Fibroblast of skin of abdomen (primary cell): ENCODE measurements at places on chromosomes 7 and 10.
A peak's percentile ranks its signal among the peaks of the same experiment; 100 is the strongest.

GRCh38 chr7:23371654-23372053 lies 72.5 kb downstream of the MALSU1 start:
- DNase-seq = no peak

GRCh38 chr7:142478479-142479220 lies 220.8 kb upstream of the PRSS58 start:
- peak; percentile 72 for DNase-seq

DNA sequence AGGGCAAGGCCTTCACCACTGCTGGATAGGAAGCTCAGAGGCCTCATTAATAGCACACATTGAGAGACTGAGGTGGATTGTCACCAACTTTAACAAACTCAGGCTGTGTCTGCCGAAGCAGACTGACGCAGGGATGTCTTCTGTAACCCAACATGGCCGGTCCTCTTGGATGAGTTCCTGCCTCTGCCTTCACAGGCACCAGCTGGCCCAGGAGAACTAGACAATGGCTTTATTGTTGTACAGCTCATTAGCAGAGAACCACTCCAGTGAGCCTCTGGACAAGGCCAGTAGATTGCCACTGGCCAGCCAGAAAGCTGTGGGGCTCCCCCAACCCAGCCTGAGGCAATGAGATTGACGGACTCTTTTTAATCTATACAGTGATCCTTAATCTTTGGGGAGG lies 9.4 kb downstream of the NODAL start:
- no peak for DNase-seq

DNA sequence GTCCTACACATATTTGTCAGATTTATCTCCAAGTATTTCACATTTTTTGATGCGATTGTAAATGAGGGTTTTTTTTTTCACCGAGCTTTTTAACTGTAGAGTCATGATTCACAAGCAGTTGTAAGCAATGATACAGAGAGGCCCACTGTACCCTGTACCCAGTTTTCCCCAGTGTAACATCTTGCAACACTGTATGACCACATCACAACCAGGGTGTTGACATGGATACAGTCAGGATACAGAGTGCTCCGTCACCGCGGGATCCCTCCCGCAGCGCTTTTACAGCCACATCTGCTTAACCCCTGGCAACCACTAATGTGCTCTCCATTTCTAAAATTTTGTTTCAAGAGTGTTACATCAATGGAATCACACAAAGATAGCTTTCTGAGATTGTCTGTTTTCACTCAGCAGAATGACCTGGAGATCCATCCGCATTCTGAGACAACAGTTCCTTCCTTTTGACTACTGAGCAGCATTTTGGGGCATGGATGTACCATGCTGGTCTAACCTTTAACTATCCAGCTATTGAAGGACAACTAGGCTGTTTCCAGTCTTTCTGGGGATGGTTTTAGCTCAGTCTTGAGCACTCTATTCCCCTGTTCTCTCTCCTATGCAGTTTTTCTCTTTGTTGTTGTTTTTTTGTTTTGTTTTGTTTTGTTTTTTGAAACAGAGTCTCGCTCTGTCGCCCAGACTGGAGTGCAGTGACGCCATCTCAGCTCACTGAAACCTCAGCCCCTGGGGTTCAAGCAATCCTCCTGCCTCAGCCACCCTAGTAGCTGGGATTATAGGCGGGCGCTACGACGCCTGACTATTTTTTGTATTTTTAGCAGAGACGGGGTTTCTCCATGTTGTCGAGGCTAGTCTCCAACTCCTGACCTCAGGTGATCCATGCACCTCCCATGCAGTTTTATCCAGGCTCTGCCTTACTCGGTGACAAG lies 25.9 kb downstream of the GPRIN2 start:
- peak; percentile 97 for DNase-seq

DNA sequence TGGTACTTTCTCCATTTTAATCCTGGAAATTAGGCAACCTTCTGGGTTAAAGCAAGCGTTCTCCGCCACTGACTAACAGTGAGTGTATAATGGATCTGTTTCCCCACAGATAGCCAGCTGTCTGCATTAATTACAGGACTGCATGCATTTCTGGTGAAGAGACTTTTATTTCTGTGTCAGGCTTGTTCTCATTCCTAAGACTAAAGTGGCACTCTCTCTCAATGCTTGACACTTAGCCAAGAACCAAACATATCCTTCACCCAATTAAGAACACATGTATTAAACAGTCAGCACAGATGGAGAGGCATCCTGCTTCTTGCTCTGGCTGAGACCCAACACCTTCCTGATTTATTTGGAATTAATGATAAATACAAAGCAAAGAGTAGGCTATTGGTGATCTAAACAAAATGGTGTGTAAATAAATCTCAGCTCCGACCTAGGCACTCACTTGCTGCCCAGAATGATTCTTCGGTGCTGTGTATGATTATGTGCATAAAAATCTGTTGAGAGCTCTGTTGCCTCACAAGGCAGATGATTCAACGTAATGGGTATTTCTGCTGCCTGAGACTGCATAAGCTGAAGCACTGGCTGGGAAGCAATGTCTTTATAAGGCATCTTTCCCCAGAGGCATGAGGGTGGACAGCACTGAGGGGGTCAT lies 16.8 kb downstream of the CALU start:
- DNase-seq = peak; percentile 98

DNA sequence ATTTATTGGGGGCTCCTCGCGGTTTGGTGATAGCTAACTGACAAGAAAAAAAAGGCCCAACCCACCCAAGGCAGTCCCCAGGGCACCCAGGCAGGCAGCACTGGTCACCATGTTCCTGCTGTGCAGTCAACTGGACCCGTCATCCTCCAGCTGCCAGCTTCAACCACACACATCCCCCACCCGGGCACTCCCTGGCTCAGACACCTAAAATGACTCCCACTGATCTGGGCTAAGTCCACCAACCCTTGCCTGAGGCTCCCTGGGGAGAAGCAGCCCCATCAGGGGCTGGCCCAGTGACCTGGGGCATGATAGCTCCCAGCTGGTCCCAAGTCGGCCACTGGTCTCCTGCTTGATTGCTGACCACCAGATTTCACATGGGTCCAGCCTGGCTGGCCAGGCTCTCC lies 161.8 kb downstream of the NRF1 start:
- DNase-seq = no peak

- no peak for DNase-seq
These were observed 646.2 kb downstream of the IPMK start for GRCh38 chr10:57621466-57621865.

DNA sequence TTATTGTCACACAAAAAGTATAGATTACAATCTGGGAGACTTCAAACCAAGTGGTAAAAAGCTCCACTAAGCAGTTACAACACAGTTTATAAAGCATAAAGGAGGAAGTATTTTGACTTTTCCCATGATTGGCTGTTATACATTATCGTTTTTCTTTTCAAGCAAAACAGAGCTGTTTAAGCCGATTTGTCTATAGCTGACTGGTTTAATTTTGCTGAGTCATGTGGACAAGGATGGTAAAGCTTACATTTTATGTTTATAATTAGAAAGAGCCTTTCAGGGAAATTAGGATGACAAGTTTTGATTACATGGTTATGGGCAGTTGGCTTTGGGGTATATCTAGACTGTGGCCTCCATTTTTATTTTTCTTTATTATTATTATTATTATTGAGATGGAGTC lies 152.5 kb upstream of the STK17A start:
- DNase-seq = no peak

GRCh38 chr7:17448479-17449423 lies 150.3 kb downstream of the AHR start:
- no peak for DNase-seq

DNA sequence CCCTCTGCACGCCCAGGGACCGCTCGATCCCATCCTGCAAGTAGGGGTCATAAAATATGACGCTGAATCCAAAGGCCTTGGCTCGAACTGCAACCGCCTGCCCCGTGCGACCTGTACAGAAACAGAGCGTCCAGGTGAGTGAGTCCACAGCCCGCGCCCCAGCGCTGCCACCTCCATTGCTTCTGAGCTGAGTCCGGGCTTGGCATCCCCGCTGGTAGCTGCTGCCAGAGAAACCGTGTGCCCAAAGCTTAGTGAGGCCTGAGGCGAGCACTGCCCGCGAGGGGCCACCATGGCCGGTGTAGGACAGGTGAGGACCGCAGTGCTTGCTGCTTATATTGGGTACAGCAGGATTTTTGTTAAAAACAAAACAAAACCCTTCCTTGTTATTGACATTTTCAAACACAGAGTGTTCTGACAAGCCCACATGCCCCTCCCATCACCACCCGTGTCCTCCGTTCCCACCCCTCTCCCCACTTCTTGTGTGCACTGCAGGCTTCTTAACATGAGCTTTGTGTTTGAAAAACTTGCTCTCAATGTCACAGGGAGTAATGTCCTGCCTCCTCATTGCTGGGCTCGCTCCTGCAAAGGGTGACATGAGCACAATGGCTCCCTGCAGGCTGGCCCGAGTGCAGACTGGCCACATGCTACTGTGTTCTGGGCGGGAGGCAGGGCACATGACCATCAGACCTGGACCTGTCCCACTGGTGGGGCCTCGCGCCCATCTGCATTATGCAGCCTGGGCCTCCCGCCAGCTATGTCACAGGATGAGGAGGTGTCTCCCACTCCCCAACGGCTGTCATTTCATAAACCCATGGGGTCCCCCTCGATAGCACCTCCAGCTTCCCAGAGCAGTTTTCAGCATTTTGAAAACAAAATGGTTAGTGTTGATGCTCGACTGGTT lies 52.9 kb downstream of the ZRANB1 start:
- no peak for DNase-seq

GRCh38 chr10:101807158-101807557 lies 11.1 kb downstream of the OGA start:
- DNase-seq = no peak

DNA sequence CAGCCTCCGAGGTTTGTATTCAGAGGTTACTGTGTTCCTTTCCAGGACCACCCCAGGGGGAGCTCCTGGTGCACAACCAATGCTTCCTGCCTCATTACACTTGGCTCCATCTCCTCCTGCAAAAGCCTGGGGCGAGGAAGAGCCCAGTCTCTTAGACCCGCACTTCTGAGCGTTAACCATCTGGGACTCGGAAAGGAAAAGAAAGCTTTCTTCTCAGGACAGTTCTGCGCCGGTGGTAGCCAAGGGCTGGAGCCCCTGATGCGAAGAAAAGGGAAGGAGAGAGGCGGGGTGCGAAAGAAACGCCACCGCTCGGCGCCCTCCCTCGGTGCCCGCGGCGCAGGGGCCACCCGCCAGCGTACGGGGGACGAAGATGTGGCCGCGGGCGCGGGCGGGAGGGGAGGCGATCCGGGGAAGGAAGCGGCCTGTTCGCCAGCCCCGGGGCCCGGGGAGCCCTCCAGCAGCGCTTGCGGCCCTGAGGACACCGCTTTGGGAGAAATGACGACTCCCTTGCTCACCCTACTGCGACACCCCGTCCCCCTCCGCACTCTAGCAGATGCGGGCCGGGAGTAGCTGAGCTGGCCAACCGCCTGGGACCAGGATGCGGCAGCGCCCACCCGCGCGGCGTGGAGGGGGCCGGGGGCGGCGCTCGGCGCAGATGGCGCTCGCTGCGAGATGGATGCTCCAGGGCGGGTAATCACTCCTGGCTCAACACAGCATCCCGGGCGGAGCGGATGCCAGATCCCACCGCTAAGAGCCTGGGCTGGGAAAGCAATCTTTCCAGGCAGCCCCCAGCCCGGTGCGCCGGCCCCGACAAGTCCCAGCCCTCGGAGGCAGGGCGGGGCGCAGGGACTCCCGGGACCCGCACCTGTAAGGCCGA lies 1.3 kb downstream of the NRCAM start:
- peak; percentile 22 for DNase-seq

GRCh38 chr10:126094537-126094936 lies 198.2 kb downstream of the FANK1 start:
- no peak for DNase-seq

DNA sequence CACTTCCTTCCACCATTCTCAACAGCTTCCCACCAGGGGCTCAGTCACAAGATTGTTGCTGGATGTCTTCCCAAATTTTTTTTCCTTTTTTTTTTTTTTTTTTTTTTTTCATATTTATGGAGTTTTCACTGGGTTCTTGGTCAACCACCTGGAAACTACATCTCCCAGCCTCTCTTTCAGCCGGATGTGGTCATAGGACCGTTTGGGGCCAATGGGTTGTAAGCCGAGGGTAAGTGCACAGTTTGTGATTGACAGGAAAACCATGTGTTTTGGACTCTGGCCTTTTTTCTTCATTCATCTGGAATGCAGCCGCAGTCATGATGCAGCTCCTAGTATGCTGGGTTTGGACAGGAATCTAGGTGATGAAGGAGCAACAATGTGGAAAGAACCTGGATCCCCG lies 337.1 kb upstream of the FOXK1 start:
- DNase-seq = no peak

GRCh38 chr7:157397731-157398691 lies 61.2 kb downstream of the DNAJB6 start:
- peak; percentile 78 for DNase-seq

GRCh38 chr10:34716958-34717357 lies 98.1 kb downstream of the PARD3 start:
- no peak for DNase-seq

GRCh38 chr10:74932648-74933047 lies 106.2 kb downstream of the KAT6B start:
- DNase-seq = no peak

DNA sequence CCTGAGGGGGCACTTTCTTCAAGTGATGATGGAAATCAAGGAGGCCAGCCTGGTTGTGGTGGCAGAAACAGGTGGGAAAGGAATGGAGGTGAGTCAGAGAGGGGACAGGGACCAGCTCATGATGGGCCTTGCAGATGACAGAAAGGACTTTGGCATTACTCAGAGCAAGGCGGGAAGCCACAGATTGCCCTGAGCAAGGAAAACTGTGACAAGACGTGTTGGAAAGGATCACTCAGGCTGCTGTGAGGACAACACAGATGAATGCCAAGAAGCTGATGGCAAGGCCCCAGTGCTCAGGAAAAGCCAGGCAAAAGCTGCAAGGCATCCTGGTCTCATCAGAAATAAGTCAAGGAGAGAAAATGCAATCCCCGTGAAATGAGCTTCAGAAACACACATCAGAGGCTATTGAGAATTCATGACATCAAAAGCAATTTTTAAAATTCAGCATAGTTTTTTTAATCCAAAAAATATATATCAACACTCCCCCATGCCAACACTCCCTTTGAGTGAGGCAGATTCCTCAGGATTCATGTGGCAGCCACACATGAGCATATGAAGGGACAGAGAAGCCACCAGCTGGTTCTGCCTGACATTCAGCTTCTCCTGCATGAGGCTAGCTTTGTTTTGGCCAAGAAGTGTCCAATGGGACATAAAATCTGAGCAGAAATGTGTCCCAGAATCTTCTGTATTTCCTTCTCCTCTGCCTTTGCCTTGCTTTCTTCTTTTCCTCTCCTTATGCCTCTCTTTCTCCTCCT lies 244.5 kb upstream of the MYO3A start:
- DNase-seq = no peak

- DNase-seq = peak; percentile 76
These were observed 156.0 kb downstream of the SEMA3D start for GRCh38 chr7:85030893-85031292.

GRCh38 chr10:84333864-84334451 lies 5.6 kb downstream of the CCSER2 start:
- no peak for DNase-seq
